ENCODE measurements at places on chromosomes 4 and X. TPM values are rescaled to one million over a fixed set of nuclear protein-coding genes. Genes with fewer than 3 reads are reported as not detected.

KCND1 gene
- 0.96 TPM for total RNA-seq

MAGEA12 gene
- total RNA-seq = 0.15 TPM

NHS gene
- total RNA-seq = 2.1 TPM

ASB9 gene
- total RNA-seq = 21.0 TPM

TMSB15C gene
- total RNA-seq = 0.19 TPM

VCX gene
- not detected for total RNA-seq

ARHGAP6 gene
- total RNA-seq = 0.05 TPM

GLRB gene
- total RNA-seq = 0.91 TPM

PASD1 gene
- not detected for total RNA-seq

DDX53 gene
- total RNA-seq = not detected

TRPC5OS gene
- total RNA-seq = not detected

EVC2 gene
- 1.8 TPM for total RNA-seq

SLC25A4 gene
- 14.7 TPM for total RNA-seq

CCDC110 gene
- 0.34 TPM for total RNA-seq

P2RY4 gene
- total RNA-seq = not detected

SH3RF1 gene
- 9.3 TPM for total RNA-seq

PAGE2 gene
- total RNA-seq = not detected

ADGRL3 gene
- 0.03 TPM for total RNA-seq

PDZD4 gene
- 3.7 TPM for total RNA-seq

UGT2A1 gene
- not detected for total RNA-seq

WDR45 gene
- total RNA-seq = 60.6 TPM

NXF2B gene
- total RNA-seq = not detected

RBMXL3 gene
- not detected for total RNA-seq

TBC1D1 gene
- total RNA-seq = 22.3 TPM

KLKB1 gene
- total RNA-seq = not detected

SPANXD gene
- total RNA-seq = not detected

MID1 gene
- total RNA-seq = 33.0 TPM

SPANXC gene
- not detected for total RNA-seq

FHIP1A gene
- total RNA-seq = 0.84 TPM

CFAP99 gene
- total RNA-seq = not detected
